Stimulated activated CD8-positive, alpha-beta memory T cell treated with anti-CD3 and anti-CD28 coated beads, Interleukin-4, amount 100 ng/mL, for 4 hours (primary cell): ENCODE measurements at places on chromosomes 13 and 19.

- no peak for DNase-seq
These were observed 250.9 kb downstream of the DLEU7 start for GRCh38 chr13:50592412-50593155.

- DNase-seq = no peak
These were observed 13.3 kb downstream of the KCNC3 start for GRCh38 chr19:50315773-50316448.

DNA sequence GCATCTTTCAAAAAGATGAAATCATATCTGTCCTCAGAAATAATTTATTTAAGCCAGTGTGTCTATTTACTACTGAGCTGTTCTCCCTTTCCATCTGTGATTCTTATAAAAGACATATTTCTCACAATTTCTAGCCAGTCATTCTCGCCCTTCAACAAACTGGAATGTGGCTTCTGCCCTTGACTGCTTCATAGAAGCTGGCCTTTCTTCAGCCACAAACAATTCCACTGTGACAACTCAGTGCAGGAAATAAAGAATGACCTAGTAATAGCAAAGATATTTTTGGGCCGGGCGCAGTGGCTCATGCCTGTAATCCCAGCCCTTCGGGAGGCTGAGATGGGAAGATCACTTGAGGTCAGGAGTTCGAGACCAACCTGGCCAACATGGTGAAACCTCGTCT lies 655.5 kb downstream of the PCDH9 start:
- no peak for DNase-seq

GRCh38 chr13:28942906-28943305 lies 122.8 kb downstream of the MTUS2 start:
- DNase-seq = no peak

DNA sequence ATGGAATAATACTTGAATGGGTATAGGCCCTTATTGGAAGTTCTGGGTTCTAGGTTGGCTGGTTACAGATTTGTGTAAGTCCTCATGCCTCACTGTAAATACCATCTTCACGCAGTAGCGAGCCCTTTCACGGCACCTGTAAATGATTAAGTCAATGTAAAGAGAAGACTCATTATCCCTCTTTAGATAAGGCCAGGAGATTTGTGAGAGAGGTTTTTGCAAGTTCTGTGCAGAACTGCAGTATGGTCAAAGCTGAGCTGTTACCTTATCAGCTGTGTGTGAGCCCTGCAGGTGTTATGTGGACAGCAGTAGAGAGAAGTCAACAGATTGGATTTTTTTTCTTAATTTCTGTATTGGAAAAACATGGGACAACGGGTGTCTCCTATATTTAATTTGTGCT lies 141.6 kb downstream of the SHISA2 start:
- DNase-seq = no peak

DNA sequence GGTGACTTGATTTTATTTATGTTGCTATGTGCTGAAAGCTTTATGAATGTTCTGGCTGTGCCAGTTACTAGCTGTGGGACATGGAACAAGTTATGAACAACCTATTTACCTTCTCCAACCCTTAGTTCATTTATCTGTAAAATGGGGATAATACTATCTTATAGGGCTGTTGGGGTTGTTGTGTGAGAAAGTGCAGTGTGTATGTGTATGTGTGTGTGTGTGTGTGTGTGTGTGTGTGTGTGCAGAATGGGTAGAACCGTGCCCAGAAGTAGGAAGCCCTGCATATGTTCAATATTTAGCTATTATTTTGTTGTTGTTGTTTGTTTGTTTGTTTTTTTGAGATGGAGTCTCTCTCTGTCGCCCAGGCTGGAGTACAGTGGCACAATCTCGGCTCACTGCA lies 20.4 kb downstream of the ZSWIM9 start:
- no peak for DNase-seq

GRCh38 chr19:17772172-17772571 lies 20.9 kb downstream of the FCHO1 start:
- DNase-seq = no peak

DNA sequence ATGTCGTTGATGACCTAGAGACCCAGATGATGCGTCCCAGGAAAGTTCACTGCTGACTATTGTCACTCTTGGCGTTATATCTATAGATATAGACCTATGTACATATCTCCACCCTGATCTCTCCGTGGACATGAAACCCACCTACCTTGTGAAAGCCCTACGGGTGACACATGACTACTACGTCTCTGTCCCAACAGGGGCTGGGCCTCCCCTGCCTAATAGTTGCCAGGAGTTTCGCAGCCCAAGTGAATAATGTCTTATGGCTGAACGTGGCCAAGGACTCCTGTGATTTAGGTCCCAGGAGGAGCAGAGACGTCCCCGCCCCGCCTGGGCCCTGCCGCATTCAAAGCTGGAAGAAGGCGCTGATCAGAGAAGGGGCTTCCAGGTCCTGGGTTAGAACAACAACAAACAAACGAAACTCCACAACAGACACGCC lies 4.9 kb upstream of the POU4F1 start:
- no peak for DNase-seq

- no peak for DNase-seq
These were observed 2.4 kb downstream of the RAB3D start for GRCh38 chr19:11337080-11337479.

DNA sequence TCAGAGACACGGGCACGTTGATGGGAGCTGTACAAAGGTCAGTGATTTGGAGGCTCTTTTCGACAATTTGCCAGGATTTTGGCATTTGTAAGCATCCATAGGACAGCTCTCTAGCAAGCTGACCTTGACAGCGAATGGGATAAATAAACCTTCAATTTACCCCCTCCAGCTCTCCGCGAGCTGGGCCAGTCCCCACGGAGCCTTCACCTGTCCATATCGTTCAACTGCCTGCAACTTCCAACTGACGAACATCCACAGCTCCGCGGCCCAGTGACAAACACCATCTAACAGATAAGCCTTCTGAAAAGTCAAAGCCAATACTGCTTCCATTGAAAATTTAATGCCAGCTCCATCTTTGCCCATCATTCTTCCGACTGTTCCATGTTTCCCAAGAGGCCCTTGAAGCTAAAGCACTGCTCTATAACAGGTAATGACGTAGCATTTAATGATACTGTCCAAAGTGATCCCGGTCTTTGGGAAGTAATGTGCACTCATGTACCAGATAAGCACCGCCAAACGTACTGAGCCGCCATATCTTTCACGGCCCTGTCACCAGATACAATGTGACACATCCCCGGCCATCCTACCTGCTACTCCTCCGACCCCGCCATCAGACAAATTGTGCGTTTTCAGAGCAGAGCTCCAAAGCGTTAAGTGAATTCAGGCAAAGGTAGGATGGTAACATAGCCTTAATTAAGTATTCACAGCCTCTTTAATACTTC lies 365.3 kb upstream of the ZNF507 start:
- DNase-seq = no peak

GRCh38 chr13:68048802-68049359 lies 818.7 kb upstream of the PCDH9 start:
- DNase-seq = no peak

- DNase-seq = no peak
These were observed 4.0 kb upstream of the PDS5B start for GRCh38 chr13:32582281-32582680.

DNA sequence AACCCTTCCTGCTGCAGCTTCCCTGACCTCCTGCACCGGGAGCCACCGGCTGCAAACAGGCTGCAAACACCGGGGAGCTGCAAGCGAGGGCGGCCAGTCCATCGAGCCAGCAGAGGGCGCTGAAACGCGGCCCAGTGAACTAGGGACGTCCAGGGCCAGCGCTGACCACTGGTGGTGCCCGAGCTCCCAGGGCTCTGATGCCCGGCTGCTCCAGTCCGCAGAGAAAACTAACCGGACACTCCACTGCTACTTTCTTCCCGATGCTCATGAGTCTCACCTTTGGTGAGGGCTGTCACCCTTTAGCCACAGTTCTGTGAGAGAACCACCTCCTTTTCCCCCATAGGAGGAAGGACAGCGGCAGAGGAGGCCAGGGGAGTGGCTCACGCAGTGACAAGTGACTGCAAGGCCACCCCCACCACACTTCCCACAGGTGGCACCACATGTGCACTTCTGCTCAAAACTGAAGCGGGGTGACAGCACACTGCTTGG lies 82.8 kb upstream of the MTIF3 start:
- no peak for DNase-seq

DNA sequence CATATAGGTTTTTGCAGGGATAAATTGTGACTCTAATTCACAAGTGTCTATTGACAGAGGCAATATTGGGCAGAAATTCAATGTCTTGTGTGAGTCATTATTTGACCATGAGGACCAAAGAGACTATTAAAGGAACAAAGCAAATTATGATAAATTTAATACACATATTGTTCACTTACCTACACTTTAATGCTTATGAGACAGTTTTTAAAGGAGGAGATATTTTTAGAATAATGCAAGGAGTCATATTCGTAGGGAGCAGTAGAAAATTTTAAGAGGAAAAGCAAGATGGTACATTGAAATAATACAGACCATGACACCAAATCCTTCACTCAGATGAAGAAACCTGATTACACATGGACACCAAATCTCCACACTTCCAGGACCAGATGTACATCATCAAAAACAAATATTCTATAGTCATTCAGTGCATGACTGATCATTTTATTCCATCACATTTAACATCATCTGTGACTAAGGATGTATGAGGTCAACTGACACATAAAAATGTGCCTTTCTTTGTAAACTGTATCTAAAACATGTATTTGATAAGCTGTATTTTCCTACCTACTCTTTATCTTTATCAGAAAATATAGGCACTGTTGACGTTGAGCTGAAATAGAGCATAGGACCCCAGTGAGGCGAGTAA lies 4.2 kb upstream of the OR7A17 start:
- no peak for DNase-seq

GRCh38 chr13:48624858-48625257 lies 28.9 kb upstream of the CYSLTR2 start:
- DNase-seq = no peak

DNA sequence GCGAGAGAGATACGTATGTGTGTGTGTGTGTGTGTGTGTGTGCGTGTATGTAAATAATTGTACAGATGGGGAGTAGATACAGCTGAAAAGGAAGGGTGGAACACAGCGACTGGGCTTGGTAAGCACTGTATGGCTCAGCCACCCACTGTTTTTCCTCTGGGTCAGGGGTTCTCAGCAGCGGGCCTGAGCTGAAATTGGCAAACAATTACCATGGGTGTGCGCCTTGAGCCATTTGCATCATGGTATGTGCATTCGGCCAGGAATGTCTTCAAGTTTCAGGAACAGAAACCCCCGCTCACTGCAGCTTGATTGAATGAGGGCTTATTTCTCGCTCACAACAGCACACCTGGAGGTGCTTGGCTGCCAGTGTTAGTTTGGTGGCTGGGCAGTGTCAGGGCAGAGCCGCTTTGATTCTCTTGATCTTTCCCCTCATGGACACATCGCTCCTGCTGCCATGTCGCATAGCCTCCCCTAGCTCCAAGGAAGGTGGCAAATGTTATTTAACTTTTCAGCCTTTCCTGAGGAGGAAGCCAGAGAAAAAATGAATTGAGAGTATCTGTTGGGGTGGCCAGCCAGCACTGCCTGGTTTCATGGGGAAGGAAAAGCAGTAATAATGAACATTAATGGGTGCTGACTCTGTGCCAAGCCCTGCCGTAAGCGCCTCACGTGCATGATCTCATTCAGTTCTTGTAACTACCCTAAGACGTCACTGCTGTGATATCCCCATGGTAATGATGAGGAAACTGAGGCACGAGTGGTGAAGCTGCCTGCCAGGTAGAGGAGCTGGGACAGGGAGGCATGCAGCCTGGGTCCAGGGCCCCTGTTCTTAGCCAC lies 126.9 kb downstream of the SIPA1L3 start:
- DNase-seq = no peak

GRCh38 chr19:57759096-57759495 lies 10.4 kb upstream of the ZNF586 start:
- no peak for DNase-seq

DNA sequence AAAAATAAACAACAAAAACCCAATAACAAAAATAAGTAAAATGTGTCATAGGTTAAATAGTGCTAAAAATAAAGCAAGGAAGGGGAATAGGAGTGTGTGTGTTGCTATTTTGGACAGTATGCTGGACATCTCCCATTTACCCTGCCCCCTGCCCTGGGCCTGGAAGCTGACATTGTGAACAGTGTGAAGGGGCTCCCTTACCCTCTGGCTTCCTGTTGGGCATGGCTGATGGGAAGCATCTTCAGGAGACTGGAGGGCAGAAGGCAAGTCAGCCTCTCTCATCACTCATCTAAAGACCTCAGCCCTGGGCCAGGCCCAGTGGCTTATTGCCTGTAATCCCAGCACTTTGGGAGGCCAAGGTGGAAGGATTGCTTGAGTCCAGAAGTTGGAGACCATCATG lies 26.7 kb downstream of the KCTD15 start:
- DNase-seq = no peak

- no peak for DNase-seq
These were observed 374.0 kb downstream of the IRS2 start for GRCh38 chr13:109412283-109412901.

GRCh38 chr19:18932216-18932841 lies 8.7 kb downstream of the HOMER3 start:
- DNase-seq = peak; percentile 64

DNA sequence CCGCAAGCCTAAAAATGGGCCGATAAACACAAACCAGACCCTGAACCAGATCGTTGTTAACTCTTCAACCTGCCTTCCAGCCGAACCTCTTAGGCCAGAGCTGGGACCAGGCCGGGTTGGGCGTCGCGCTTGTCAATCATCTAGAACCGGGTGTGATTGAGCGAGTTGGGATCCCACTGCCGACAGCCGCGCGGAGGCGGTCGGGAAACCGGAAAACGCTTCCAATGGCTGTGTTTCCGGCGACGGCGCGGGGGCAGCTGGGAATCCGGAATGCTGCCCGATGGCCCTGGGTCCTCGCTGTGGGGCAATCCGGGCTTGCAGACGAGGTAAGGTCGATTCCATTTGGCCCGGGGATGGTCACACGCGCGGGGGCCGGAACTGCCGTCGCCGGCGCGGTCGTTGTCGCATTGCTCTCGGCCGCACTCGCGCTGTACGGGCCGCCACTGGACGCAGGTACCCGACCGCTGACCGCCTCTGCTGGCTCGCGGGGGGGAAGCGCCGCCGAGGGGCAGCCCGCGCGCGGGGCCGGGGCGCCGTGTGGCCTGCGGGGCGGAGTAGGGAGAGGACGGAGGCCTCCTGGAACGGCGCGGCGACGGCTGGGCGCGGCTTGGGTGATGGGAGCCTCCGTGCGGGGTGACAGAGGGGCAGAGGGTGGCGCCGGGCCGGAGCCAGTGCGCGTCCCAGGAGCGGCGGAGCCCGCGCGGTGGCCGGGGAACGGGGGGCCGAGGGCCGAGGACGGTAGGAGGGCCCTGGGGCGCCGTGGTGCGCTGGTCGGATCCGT lies at the start of gene NAXD:
Gene NAXD (plus strand): TSS at position 224 of the 781 bp plus-strand sequence. CDS start 57 bp downstream, at position 281.
- DNase-seq = peak; percentile 42

- DNase-seq = no peak
These were observed 44.7 kb upstream of the ZNF429 start for GRCh38 chr19:21460686-21461085.
